GOT3 (cell line): ENCODE measurements at places on chromosomes 1 and 21.
A peak's percentile ranks its signal among the peaks of the same experiment; 100 is the strongest.

GRCh38 chr1:151458802-151459330 is 428 bp downstream of the POGZ start:
- peak; percentile 64 for DNase-seq

DNA sequence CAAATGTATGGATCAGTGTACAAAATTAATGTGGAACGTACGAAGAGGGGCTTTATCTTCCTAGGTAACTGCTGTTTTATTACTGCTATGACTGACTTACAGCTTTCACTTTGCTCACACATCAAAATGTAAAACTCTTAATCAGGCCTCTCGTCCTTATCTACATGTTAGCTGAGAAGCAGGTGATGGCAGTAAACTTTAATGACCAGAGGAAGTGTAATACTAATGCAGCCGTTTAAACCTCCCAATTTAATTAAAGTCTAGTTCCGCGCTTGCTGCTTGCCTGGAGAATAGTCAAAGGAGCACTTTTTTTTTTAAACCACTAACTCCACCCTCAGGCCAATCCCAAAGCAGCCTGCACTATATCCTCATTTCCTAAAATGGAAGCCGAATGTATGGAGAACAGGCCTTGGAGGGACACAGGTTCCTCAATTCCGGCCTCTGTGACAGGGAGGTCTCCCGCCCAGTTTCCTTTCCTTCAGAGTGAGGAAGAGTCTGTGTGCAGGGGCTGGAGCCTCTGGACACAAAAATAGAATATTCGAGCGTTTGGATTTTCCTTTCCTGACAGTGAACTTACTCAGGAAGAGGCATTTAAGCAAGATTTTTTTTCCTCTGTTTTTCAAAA is 36.7 kb upstream of the RASAL2 start:
- DNase-seq, result no peak

GRCh38 chr1:76237211-76237610 is 162.7 kb downstream of the ST6GALNAC3 start:
- DNase-seq, result no peak

- DNase-seq, result no peak
Observed at GRCh38 chr1:4584449-4584848, 70.0 kb upstream of the AJAP1 start.

DNA sequence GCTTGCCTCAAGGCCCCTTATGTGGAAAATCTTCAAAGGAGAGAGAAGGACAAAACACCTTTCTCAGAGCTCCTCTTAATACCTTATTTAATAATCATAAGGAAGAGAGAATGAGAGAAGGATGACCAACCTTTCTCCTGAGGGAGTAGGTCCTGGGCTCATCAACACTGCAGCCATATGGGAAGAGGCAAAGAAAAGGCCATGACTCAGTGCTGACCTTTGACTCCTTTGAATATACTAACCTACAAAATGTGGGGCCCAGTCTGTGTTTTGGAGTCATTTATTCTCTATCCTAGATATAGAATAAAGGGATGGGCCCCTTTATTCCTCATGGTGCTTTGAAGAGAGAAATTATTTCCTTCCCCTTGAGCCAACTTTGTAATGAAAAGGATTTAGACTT is 38.3 kb downstream of the CAMSAP2 start:
- DNase-seq, result no peak
